ENCODE measurements at places on chromosomes 1 and 21.

DNA sequence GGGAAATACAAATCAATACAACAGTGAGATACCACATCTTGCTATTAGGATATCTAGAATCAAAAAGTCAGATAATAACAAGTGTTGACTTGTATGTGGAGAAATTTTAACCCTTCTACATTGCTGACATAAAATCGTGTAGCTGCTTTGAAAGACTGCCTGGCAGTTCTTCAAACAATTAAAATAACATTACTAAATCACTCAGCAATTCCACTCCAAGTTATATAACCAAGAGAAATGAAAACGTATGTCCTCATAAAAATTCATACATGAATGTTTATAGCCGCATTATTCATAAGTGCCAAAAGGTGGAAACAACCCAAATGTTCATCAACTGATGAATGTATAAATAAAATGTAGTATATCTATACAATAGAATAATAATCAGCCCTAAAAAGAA, 164.6 kb downstream of the RASAL2 start:
- DNase-seq: no peak

DNA sequence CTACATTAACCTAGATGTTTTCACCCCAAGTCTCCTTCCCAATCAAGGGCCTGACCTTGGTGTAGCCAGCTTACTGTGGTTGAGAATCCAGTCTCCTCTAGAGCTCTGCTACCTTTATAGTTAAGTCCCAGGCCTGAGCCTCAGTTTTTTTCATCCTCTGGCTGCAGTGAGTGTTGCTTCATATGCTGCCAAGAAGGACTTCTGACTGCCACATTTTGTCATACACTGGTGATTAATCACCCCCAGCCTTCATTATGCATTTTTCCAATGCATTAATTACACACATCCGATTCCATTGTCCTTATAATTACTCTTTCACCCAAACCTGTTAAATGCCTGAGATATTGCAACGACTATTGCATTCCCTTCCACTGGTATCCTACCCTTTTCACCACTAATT, 66.3 kb upstream of the FGGY start:
- DNase-seq: no peak

DNA sequence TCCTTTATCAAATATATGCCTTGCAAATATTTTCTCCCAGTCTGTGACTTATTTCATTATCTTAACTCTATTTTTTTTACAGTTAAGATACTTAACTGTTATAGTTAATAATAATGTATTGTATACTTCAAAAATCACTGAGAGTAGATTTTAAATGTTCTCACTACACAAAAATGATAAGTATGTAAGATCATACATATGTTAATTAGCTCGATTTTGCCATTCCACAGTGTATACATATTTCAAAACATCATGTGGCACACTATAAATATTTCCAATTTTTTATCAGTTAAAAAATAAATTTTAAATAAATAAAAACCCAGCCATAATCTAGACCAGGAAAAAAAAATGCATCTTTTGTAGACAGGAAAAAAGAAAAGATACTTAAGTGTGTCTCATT, 27.2 kb downstream of the CTTNBP2NL start:
- no peak for DNase-seq

GRCh38 chr1:211783897-211784296, 46.7 kb downstream of the LPGAT1 start:
- no peak for DNase-seq

- DNase-seq: no peak
Measured at GRCh38 chr1:91609551-91609950, 108.9 kb downstream of the CDC7 start.

DNA sequence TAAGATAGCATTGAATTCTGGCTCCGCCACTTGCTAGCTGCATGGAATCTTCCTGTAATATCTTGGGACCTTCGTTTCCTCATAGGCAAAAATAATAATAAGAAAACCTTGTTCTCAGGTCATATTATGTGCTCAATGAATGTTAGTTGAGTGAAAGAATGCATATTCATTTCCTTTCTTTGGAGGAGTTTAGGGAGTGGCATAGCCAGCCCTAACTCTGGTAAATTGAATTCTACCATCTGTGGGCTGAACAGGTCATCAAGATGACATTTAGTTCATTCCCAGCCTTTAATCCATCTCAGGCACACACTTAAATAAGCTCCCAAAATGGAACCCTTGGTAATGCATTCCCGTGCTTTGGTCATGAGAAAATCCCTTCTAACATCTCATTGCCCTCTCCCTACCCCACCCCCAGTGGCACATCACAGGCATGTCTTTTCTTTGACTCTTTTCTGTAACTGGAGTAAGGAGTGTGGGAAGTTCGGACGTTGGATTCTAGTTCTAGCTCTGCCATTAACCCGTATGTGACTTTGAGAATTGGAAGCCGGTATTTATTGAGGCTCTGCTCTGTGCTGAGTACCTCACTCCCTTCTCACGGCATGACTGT, 13.2 kb upstream of the MYOG start:
- no peak for DNase-seq

DNA sequence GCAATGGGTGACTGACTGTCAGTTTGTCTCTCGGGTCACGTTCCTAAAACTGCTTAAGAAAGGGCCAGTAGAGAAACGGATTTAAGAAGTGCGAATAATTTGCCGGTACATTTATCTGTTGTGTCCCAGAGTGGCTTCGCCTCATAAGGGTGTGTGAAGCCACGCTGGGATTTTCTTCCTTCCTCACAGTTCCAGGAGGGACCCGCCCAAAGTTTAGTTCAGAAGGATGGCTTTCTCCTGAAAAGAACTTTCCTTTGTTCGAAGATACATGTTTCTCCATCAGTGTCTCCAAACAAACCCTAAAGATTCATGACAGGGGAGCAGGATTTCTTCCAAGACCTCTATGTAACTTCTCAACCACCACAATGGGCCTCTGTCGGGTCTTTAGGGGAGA, 49.8 kb downstream of the ADAMTS1 start:
- no peak for DNase-seq

DNA sequence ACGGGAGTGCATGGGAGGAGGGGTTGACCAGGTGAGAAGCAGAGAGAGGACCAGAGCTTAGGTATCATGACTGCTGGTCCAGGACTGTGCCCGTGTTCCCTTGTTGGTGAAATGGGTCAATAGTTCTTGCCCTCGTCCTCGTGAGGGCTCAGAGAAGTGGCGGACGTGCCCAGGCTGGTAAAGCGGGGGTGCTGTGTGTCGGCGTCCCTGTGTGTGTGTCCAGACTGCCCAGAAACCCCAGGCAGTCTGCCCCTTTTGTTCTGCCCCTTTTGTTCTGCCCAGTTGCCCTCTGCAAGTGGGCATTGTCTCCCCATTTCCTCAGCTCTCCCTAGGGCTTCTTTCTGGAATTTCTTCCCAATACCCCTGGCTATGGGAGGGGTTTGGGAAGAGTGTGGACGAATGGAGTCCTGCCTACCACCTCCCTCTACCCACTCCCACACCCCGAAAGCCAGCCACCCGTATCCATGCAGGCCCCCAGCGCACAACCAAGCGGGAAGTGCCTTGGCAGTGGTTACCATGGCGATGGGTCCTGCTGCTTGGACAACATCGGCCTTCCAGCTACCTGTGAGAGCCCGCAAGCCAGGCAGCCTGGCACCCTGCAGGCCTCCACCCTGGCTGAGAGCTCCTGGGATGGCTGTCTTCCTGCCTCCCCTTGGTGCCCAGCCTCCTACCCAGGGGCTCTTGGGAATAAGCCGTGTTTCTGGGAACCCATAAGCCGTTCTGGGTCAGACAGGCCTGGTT, 34.7 kb downstream of the ACOT11 start:
- DNase-seq: no peak

DNA sequence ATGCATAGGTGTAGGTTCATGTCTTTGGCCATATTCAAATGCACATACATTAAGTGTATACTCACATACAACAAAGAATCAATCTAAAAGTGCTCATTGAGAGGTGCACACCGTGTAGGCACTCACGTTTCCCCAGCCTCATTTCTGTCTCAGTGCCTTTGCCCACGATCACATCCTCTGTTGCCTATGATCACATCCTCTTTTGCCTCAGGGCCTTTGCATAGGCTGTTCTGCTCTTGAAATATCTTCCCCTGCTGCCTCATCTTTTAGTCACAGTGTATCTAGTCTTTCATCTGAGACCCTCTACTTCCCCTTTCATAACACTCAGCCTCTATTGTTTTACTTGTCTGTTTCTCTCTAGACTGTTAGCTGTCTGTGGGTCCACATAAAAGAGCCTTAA, 69.3 kb downstream of the FOXD2 start:
- DNase-seq: no peak

GRCh38 chr1:229266274-229266673, 4.6 kb upstream of the RAB4A start:
- no peak for DNase-seq
